Endothelial cell of umbilical vein (primary cell): ENCODE measurements at places on chromosomes 7 and 10.

- no peaks in the 10 kb centered on the region for H3K27me3 ChIP-seq
- H3K36me3 ChIP-seq, result no peaks in the 10 kb centered on the region
- no peak for DNase-seq
Observed at GRCh38 chr7:45657890-45658715, 83.9 kb downstream of the ADCY1 start.

GRCh38 chr7:26789481-26790184, 74.8 kb downstream of the SKAP2 start:
- H3K4me3 ChIP-seq, result no peak overlapping the region
- no peak for DNase-seq
- H3K4me1 ChIP-seq, result no peaks in the 10 kb centered on the region
- H3K27me3 ChIP-seq, result no peaks in the 10 kb centered on the region
- no peak overlapping the region for H3K27ac ChIP-seq

GRCh38 chr10:121497513-121498470, 100.5 kb downstream of the FGFR2 start:
- DNase-seq, result no peak
- no peaks in the 10 kb centered on the region for H3K27me3 ChIP-seq
- H3K27ac ChIP-seq, result no peak overlapping the region

- H3K4me1 ChIP-seq, result no peaks in the 10 kb centered on the region
- H3K4me3 ChIP-seq, result no peak overlapping the region
- no peak overlapping the region for H3K27ac ChIP-seq
- no peaks in the 10 kb centered on the region for H3K36me3 ChIP-seq
- no peak for DNase-seq
Observed at GRCh38 chr7:26930201-26930600, 65.8 kb upstream of the SKAP2 start.

DNA sequence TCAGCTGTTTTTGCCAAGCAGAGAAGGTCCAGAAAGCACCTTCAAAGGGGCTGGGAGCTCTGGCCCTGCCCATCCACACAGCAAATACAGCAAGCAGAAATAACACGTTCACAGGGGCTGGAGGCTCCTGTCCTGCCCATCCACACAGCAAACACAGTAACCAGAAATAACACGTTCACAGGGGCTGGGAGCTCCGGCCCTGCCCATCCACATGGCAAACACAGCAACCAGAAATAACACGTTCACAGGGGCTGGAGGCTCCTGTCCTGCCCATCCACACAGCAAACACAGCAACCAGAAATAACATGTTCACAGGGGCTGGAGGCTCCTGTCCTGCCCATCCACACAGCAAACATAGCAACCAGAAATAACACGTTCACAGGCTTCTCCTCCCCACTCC, 558.1 kb downstream of the PTPRN2 start:
- H3K27me3 ChIP-seq, result no peaks in the 10 kb centered on the region
- H3K4me1 ChIP-seq, result no peaks in the 10 kb centered on the region
- H3K36me3 ChIP-seq, result no peaks in the 10 kb centered on the region
- H3K27ac ChIP-seq, result no peak overlapping the region

DNA sequence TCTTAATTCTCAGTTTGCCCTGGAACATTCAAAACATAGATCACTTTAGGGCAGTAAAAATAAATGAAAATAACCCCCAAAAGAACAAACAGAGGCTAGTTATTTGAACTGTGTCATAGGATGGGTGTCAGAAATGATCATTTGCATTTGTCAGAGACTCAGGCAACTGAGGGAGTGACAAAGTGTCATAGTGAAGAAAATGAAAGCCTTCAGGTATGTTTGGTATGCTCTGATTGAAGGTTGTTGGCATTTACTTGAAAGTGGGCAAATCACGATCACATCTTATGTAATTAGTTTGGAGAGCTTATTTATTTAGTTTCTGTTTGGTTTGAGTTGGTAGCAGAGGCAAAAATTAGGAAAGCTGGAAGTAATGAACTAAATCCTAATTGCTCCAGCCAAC, 880.9 kb downstream of the ANKRD7 start:
- H3K27me3 ChIP-seq, result no peaks in the 10 kb centered on the region
- no peaks in the 10 kb centered on the region for H3K4me1 ChIP-seq
- H3K27ac ChIP-seq, result no peak overlapping the region
- no peaks in the 10 kb centered on the region for H3K36me3 ChIP-seq

GRCh38 chr7:74294191-74294998, 5.2 kb downstream of the CLIP2 start:
- no peaks in the 10 kb centered on the region for H3K36me3 ChIP-seq
- peaks cover 12% of the 10 kb centered on the region for H3K4me1 ChIP-seq
- DNase-seq, result no peak
- H3K27me3 ChIP-seq, result no peaks in the 10 kb centered on the region
- no peak overlapping the region for H3K27ac ChIP-seq
- H3K4me3 ChIP-seq, result no peak overlapping the region

DNA sequence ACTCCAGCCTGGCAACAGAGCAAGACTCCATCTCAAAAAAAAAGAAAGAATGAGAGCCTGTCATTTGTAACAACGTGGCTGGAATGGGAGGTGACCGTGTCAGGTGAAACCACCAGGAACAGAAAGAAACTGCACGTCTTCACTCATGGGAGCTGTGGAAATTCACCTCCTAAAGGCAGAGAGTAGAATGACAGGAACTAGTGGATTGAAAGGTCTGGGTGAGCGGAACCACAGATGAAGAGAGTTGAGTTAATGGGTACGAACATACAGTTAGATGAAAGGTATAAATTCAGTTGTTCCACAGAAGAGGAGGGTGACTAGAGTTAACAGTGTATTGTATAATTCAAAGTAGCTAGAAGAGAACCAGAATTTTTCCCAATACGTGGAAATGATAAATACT, 78.6 kb downstream of the MAD1L1 start:
- no peak overlapping the region for H3K27ac ChIP-seq
- no peak overlapping the region for H3K4me3 ChIP-seq
- no peak for DNase-seq
- no peaks in the 10 kb centered on the region for H3K36me3 ChIP-seq
- no peaks in the 10 kb centered on the region for H3K4me1 ChIP-seq

GRCh38 chr10:126838316-126838715, 66.9 kb upstream of the DOCK1 start:
- H3K4me1 ChIP-seq, result no peaks in the 10 kb centered on the region
- H3K4me3 ChIP-seq, result no peak overlapping the region
- no peak for DNase-seq
- no peaks in the 10 kb centered on the region for H3K36me3 ChIP-seq
- H3K27ac ChIP-seq, result no peak overlapping the region

GRCh38 chr7:142420554-142421362, 162.9 kb upstream of the PRSS58 start:
- DNase-seq, result peak; percentile 23
- H3K27me3 ChIP-seq, result no peaks in the 10 kb centered on the region
- no peaks in the 10 kb centered on the region for H3K36me3 ChIP-seq
- H3K27ac ChIP-seq, result no peak overlapping the region

DNA sequence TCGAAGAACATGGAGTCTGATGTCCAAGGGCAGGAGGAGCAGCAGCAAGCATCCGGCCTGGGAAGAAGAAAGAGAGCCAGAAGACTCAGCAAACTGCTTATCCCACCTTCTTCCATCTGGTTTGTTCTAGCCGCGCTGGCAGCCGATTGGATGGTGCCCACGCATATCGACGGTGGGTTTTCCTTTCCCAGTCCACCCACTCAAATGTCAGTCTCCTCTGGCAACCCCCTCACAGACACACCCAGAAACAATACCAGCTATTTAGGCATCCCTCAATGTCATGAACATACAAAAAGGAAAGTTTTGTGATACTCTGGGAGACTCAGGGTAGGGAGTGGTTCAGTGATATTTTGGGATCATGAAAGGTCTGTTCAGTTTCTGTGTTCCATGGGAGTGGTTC, 139.6 kb downstream of the LYZL1 start:
- no peak overlapping the region for H3K27ac ChIP-seq
- no peak overlapping the region for H3K4me3 ChIP-seq
- no peaks in the 10 kb centered on the region for H3K27me3 ChIP-seq
- no peaks in the 10 kb centered on the region for H3K36me3 ChIP-seq
- no peaks in the 10 kb centered on the region for H3K4me1 ChIP-seq

- no peaks in the 10 kb centered on the region for H3K36me3 ChIP-seq
- H3K27me3 ChIP-seq, result no peaks in the 10 kb centered on the region
- no peak overlapping the region for H3K27ac ChIP-seq
- no peak overlapping the region for H3K4me3 ChIP-seq
Observed at GRCh38 chr10:16904049-16904448, 86.8 kb upstream of the RSU1 start.

DNA sequence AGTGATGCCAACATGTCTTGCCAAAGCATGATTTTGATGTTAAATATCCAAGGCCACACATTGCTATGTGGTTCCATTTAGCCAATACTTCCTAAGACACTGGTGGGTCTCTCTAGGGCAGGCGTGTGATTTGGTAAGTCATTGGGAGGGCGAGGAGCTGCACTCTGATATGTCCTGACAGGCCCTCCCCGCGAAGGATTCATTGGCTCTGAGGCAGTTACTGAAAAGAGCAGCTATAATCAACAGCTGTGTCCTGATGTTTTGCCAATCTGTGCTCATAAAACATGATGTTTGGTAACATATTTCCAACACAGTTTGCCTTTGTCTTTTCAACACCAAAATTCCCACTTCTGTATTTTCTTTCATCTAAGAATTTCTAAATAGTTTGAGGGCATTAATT, 646.7 kb downstream of the PARD3 start:
- H3K36me3 ChIP-seq, result no peaks in the 10 kb centered on the region
- no peak overlapping the region for H3K27ac ChIP-seq
- no peak for DNase-seq
- H3K4me3 ChIP-seq, result no peak overlapping the region
- H3K4me1 ChIP-seq, result no peaks in the 10 kb centered on the region

DNA sequence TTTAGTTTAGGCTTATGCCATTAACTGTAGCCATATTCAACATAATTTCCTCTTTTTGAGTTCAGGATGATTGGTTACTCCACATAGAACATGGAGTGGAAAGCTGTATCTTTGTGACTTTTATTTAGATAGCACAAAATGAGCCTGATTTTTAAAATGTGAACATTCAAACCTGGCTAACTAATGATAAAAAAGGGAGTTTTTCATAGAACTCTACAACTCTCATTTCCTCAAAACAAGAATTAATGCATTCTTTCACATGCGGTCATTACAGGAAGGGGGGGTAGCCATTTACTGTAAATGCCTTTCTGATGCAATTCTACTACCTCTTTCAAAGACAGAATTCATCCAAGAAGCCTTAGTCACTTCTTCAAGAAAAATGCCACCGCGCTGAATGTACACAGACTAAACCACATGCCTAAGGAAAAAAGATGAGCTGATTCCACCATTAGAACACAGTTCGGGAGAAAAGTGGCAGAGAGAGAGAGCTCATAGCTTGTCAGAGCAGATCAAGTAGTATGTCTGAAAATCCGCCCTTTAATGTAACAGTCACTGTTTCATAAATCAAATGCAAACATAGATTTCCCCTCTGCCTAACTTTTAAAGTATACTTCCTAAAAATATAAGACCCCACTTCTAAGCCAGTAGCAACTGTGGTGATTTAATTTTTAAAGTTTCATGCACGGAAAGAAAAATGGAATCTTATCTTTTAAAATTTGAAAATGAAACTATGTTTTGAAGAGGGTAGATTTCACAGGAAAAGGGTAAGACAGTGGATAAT, 226.4 kb upstream of the KLF14 start:
- H3K4me1 ChIP-seq, result peaks cover 21% of the 10 kb centered on the region
- no peaks in the 10 kb centered on the region for H3K36me3 ChIP-seq
- H3K27ac ChIP-seq, result peak overlapping the region; percentile 42
- peak overlapping the region; percentile 22 for H3K4me3 ChIP-seq
- DNase-seq, result peak; percentile 68

GRCh38 chr10:107656932-107657331, 492.4 kb upstream of the SORCS1 start:
- DNase-seq, result no peak
- H3K27ac ChIP-seq, result no peak overlapping the region
- H3K36me3 ChIP-seq, result no peaks in the 10 kb centered on the region

- no peak overlapping the region for H3K27ac ChIP-seq
- H3K36me3 ChIP-seq, result no peaks in the 10 kb centered on the region
- no peak overlapping the region for H3K4me3 ChIP-seq
- DNase-seq, result no peak
Observed at GRCh38 chr10:121567569-121567968, 30.7 kb downstream of the FGFR2 start.
